Tibial artery (tissue), 4 donors: ENCODE measurements at places on chromosomes 12 and 14.

DNA sequence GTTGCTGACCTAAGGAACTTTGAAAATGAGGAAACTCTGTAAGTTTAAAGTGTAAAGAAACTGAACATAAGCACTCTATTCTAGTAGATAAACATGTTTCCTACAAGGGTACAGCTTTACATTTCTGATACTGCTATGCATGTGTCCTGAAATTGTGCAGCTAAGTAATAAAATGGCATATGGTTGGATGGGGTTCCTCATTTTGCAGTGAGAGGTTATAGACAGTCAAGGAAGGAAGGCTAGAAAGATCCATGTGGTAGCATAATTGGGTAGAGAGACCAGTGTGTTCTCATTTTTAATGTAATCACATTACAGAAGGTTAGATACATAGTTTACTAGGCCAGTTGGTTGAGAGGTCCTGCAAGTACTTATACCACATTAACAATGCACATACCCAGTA, 477.0 kb downstream of the TMEM121 start:
- no peak for DNase-seq

DNA sequence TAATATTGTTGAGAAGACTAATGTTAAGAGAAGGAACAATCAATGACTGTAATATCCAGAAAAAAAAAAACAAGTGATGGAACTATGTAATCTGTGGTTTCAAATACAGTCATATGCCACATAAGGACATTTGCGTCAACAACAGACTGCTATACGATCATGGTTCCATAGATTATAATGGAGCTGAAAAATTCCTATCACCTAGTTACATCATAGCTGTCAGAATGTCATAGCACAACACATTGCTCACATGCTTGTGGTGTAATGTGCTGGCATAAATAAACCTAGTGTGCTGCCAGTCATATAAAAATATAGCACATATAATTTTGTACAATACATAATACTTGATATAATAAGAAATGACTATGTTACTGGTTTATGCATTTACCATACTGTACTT, 653.5 kb downstream of the TRHDE start:
- DNase-seq = no peak

DNA sequence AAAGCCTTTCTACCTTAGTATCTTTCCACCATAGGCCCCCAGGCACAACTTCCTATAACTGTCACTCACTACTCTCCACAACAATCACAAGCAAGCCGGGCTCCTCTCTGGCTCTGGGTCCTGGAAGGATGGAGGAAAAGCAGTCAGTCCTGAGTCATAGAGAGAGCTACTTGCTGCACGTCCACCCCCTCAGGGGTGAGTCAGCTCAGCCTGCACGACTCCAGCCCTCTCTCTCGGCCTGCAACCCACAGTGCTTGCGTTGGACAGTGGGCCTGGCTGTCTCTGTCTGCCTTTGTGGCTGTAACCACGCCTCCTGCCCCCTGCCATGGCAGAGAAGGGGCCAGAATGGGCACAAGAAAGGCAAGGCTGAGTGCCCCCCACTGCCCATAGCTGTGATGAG, 154.1 kb upstream of the FKBP4 start:
- peak; percentile 83 for DNase-seq

GRCh38 chr14:55125403-55125802, 3.6 kb upstream of the LGALS3 start:
- no peak for DNase-seq

DNA sequence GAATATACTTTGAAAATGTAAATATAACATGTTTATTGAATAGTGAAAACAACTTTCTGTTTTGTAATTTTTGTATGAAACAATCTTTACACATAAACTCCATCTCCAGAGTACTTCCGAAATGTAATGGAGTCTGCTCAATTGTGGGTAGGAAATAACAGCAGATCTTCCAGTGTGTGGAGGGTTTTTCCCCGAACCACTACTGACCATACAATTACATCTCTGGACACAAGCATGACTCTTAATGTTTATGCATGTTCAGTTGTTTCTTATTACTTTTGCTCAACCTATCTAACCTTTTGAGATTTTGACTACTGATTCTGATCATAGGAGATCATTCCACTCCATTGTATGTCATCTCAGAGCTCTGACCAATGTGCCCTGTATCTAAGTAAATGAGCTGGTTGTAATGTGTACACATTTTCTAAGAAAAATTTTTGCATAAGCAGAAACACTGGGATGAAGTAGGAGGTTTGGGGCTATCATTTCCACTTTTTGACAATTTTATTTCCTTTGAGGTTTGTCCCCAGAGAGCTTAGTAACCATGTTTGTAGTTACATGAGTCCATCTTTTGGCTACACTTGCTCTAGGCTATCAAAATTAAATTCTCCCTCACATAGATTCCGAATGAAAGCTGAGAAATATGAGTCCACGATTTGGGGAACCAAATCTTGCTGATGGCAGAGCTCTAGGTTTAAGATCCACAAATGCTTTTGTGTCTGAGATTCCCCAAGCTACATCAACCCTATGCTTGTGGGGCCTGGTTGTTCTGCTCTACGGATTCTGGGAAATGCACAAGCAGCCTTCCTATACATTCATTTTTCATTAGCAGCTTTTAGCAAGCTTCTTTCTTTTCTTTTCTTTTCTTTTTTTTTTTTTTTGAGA, 21.4 kb upstream of the CLEC4D start:
- no peak for DNase-seq

GRCh38 chr12:88496891-88497371, 83.3 kb downstream of the KITLG start:
- no peak for DNase-seq

DNA sequence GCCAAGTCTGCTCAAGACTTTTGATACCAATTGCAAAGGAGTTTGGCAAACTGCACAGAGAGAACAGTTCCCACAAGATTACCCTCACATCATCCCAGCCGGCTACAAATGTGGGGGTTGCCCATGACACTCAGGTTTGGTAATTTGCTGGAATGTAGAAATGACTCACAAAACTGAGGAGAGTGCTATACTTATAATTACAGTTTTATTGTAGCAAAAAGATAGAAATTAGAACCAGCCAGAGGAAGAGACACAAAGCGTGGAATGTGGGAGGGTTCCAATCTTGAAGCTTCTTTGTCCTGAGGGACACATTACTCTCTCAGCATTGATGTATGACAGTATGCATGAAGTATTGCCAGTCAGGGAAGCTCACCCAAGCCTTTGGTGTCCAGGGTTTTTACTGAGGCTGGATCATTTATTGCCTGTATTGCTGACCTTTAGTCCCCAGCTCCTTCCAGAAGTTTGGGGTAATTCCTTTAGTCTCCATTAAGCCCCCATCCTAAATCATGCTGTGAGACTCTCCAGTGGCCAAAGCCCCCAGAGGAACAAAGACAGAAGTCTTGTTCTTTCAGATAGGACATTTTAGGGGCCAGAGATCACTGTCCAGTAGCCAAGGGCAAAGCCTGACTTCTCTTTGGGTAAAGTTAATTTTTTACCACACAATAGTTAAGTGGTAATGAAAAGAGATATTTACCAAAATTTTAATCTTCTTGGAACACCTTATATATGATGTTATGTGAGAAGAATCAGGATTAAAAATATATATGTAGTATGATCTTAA, 9.9 kb downstream of the TBK1 start:
- DNase-seq = no peak

DNA sequence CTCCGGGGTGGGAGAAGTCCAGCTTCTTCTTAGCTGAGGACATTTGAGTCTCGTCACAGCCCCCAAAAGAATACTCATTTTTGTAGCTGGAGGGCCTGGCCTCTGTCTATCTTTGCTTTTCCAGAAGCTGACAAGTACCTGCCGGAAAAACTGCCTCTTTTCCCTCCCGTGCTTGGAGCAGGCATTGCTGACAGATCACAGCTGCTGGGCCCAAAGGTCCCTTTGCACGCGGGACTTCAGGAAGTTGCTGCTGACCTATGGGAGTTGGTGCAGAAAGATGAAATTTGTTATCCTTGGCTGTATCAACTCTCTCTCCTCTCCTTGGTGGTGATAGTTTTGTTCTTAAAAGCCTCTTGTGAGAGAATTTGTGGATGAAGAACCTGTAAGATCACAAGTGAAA, 92.8 kb downstream of the PAPOLA start:
- DNase-seq = no peak

DNA sequence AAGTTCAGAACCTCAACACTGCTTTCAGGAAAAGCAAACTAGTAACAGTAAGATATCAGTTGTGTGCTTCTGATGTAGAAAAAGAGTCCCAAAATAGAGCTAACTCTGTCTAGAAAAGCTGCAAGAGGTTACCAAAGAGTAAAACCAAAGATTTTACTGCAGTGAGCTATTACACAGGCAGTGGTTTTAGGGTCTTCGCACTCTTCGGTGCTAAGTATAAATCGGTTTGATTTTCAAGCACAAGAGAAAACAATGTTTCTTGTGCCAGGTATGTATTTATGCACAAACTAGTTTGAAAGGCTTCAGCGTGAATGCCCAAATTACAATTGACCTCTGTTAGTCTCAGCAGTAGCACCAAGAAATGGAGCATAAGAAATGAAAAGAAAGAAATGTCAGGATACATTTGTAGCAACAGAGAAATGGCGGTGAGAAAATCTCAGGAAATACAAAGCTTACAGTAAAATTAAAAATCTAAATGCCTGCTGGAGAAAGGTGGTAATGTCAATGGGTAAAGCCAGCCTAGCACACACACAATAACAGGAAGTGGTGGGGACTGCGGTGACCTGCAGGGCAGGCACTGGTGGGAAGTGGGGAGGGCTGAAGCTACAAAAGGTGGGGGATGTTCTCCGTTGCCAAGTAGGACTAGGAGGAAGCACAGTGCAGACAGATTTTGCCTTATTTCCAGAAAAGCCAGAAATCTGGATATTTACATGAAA, 18.0 kb upstream of the DYRK2 start:
- no peak for DNase-seq

- DNase-seq = no peak
These were observed 1094.1 kb upstream of the FLRT2 start for GRCh38 chr14:84435820-84436324.

DNA sequence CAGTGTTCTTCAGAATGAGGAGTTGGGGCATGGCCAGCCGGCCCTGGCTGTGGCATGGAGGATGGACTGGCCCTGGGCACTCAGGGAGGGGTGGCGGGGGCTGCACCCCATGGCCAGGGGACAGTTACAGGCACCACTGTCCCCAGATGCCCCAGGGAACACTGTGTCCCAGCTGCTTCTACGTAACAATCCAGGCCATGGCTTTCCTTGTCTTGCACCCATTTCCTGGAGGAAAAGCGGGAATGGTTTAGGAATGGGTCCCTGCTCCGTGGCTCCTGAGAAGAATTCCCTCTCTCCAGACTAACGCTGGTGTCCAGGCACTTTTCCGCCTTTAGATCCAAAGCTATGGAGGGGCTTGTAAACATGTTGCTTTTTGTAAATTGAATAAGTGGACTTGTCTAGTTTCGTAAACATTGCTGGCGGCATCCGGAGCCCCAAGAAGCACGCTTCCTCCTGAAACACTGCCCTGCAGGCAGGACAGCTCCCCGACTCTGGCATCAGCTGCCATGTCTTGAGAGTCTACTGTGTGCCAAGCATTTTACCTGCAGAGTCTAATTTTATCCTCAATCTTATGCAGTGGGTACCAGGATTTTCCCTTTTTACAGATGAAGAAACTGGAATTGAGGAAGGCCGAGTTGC, 238.3 kb downstream of the SLC41A2 start:
- DNase-seq = no peak

GRCh38 chr12:48866052-48866711, 512 bp upstream of the RND1 start:
- DNase-seq = no peak

DNA sequence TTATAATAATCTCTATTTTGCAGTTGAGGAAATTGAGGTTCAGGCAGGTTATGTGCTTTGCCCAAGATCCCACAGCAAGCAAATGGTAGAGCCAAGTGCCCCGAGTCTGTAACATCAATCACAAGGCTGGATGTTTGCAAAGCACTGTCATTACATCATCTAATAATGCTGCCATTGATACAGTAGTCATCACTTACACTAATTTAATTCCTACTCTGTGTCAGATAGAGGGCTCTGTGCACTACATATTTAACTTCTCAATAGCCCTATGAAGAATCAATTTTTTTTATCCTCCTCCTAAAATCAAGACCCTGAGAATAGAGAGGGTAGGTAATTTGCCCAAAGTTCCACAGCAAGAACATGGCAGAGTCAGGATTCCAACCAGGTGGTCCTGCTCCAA, 178.1 kb upstream of the VASH1 start:
- no peak for DNase-seq

GRCh38 chr14:95480887-95481226, 35.6 kb downstream of the SYNE3 start:
- no peak for DNase-seq

GRCh38 chr12:108640802-108641445, 7.2 kb upstream of the SELPLG start:
- DNase-seq = no peak

DNA sequence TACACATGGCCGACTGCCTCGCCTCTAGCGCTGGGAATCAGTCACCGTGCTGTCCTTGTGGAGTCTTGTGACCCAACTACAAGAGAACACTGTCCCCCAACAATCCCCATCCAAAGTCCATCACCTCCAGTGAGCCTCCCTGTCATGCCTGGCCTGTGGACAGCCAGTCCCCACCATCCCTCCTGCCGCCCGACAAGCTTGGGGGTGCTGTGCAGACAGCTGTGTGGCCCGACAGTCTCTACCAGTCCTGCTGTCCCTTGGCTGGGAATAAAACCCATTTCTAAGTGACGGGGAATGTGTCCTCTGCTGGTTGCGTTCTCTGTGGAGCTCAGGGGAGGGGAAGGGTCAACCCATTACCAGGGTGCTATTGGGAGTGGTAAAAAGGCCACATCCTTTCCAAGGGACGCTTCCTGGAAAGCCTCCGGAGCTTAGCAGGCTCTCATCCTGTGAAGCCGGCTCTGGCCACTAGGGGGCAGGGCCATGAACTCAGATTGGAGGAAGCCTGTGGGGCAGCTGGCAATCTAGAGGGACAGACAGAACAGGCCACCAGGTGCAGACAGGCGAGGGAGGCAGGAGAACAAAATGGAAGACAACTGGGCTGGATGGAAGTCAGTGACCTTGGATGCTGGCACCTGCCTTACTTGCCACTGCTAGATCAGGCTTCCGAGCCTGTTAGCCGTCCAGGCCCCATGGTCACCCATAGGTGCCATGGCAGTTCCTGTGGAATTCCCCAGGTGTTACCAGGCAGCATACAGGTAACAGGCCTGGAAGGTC, 12.0 kb upstream of the BLTP3B start:
- peak; percentile 74 for DNase-seq

GRCh38 chr12:21717767-21718166, 56.7 kb downstream of the KCNJ8 start:
- DNase-seq = no peak

DNA sequence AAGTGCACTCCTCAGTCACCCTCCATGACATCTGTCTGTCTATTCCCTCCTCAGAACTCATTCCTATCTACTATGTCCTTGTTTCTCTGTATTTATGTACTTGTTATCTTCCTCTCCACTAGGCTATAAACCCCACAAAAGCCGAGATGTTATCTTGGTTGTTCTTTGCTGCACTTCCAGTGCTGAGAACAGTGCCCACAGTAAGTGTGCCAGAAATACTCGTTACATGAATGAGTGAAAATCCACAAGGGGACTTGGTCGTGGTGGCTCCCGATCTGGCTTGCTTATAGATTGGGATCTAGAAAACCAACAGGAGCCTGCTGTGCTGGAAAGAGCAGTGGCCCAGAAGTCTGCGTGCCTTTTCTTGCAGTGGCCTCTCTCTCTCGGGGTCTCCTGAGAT, 111.9 kb upstream of the PRMT8 start:
- DNase-seq = no peak

GRCh38 chr12:87782838-87783237, 246.4 kb downstream of the C12orf50 start:
- DNase-seq = no peak

GRCh38 chr12:102441077-102441596, 39.2 kb downstream of the IGF1 start:
- no peak for DNase-seq

- DNase-seq = no peak
These were observed 3.2 kb downstream of the CFL2 start for GRCh38 chr14:34711169-34711568.

- DNase-seq = no peak
These were observed 64.5 kb downstream of the CRADD start for GRCh38 chr12:93741659-93742109.
